ENCODE measurements at places on chromosomes 13 and 19. TPM values are rescaled to one million over a fixed set of nuclear protein-coding genes. Genes with fewer than 3 reads are reported as not detected.

GRCh38 chr19:17778968-17779929, 15.7 kb upstream of the B3GNT3 start:
- peaks cover 17% of the 10 kb centered on the region for H3K4me1 ChIP-seq
- H3K27ac ChIP-seq = peak overlapping the region; percentile 73
- H3K27me3 ChIP-seq = no peaks in the 10 kb centered on the region
- no peak overlapping the region for H3K4me3 ChIP-seq

- H3K27ac ChIP-seq = no peak overlapping the region
- no peaks in the 10 kb centered on the region for H3K4me1 ChIP-seq
- DNase-seq = no peak
Observed at GRCh38 chr19:648904-649801, 9.5 kb downstream of the FGF22 start.

GRCh38 chr19:34403784-34404108, 453 bp upstream of the PDCD2L start:
- peaks cover 36% of the 10 kb centered on the region for H3K36me3 ChIP-seq
- H3K27ac ChIP-seq = peak overlapping the region; percentile 94
- H3K4me3 ChIP-seq = peak overlapping the region; percentile 93

DNA sequence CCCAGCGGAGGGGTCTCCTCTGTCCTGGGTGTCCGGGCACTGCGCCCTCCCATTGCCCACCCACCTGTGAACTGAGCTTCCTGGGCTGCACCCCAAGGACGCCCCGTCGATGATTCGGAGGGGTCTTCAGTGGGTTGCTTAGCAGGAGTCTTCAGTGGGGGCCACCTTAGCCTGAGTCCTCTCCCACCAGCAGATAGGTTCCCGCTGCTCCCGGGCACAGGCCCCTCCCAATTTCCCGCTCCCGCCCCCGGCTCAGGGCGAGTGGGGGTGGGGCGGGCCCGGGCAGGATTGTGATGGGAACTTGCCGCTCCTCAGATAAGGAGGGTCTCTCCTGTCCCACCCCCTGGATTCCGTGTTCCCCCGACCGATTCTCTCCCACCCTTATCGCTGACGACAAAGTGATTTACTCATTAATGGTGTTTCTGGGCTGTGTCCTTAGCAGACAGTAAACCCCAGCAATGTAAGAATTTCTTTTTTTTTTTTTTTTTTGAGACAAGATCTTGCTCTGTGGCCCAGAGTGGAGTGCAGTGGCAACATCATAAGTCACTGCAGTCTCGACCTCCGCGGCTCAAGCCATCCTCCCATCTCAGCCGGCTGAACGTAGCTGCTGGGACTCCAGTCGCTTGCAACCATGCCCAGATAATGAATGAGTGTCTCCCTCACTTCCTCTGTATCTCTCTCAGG, 655 bp upstream of the S1PR5 start:
- peak overlapping the region; percentile 75 for H3K4me3 ChIP-seq
- DNase-seq = peak; percentile 66

DNA sequence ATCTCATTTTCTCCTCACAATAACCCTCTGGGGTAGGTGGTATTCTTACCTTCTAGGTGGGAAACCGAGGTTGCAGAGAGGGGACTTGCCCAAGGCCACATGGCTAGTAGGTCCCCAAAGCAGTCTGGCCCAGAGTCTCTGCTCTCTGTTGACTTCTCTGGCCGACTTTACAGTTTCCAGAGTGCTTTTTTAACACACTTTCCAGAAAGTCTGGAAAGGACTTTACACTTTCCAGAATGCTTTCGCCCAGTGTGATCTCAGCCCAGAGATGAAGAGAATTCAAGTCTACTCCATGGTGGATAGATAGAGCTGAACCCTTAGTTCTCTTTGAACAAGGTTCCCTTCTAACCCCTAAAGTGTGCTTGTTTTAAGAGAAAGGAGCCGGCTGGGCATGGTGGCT, 12.2 kb downstream of the ARHGAP35 start:
- H3K4me1 ChIP-seq = peaks cover 7% of the 10 kb centered on the region
- no peak overlapping the region for H3K4me3 ChIP-seq
- no peaks in the 10 kb centered on the region for H3K27me3 ChIP-seq
- DNase-seq = no peak
- peaks cover 4% of the 10 kb centered on the region for H3K36me3 ChIP-seq

- no peaks in the 10 kb centered on the region for H3K4me1 ChIP-seq
- H3K27ac ChIP-seq = no peak overlapping the region
- H3K27me3 ChIP-seq = no peaks in the 10 kb centered on the region
- no peak overlapping the region for H3K4me3 ChIP-seq
Observed at GRCh38 chr13:83450591-83450990, 431.7 kb downstream of the SLITRK1 start.

DNA sequence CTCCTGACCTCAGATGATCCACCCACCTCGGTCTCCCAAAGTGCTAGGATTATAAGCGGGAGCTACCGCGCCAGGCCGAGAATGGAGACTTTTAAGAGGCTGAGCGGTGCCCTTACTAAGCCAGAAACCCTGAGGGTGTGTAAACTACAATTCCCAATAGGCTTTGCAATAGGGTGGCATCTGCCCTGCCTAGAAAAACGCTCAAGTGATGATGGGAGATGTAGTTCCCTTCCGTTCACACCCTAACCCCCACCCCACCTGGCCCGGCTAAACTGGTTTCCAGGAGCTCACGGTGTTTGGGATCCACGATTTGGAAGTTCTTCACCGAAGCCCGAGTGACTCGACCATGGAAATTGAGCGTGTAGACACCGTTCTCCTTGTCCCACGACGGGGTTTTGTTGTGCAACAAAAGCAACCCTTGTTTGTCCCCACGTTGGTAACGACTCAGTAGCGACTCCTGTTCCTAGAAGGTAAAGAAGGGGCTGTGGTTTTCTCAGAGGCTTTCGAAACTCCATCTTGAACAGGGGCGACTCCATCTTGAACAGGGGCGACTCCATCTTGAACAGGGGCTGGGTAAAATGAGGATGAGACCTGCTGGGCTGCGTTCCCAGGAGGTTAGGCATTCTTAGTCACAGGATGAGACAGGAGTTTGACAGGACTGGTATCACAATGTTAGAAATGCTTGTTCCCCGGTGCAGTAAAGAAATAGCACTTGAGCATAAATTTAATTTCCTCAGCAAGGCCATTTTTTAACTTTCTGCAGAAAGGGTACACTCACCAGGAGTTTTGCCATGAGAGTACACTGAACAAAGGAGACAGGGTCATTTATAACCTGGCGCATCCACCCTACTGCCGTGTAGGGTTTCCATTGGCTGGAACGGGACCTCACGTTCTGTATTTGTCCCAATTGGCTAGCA, 9.8 kb downstream of the PPP1R15A start:
- peak; percentile 80 for DNase-seq
- no peak overlapping the region for H3K4me3 ChIP-seq
- peaks cover 8% of the 10 kb centered on the region for H3K4me1 ChIP-seq
- H3K27ac ChIP-seq = no peak overlapping the region
- no peaks in the 10 kb centered on the region for H3K27me3 ChIP-seq

DNA sequence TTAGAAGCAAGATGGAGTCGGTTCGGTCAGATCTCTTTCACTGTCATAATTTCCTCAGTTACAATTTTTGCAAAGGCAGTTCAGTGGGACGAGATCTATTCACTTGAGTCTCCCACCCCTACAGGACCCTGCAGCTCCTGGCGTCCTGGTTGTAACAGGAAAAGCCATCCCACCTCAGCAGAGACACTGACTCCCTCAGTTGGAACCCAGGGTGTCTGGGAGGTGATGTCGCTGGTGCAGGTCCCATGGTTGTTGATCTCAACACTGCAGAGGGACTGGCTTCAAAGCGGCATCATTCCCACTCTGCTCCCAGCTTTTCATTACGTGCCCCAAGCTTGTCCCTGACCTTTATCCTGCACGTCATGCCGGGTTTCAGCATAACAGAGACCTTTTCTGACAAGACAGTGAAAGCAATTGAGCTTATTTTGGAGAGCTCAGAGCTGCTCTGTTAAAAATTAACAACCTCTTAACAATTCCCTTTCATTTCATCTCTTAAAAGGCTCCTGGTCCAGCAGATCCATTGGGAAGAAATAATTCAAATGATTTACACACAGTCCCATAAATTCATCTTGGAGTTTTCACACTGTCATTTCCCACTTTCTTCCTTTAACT, 17.6 kb upstream of the COG3 start:
- H3K36me3 ChIP-seq = no peaks in the 10 kb centered on the region
- no peak for DNase-seq
- peaks cover 24% of the 10 kb centered on the region for H3K27me3 ChIP-seq
- H3K4me3 ChIP-seq = no peak overlapping the region
- H3K4me1 ChIP-seq = peaks cover under 1% of the 10 kb centered on the region

DNA sequence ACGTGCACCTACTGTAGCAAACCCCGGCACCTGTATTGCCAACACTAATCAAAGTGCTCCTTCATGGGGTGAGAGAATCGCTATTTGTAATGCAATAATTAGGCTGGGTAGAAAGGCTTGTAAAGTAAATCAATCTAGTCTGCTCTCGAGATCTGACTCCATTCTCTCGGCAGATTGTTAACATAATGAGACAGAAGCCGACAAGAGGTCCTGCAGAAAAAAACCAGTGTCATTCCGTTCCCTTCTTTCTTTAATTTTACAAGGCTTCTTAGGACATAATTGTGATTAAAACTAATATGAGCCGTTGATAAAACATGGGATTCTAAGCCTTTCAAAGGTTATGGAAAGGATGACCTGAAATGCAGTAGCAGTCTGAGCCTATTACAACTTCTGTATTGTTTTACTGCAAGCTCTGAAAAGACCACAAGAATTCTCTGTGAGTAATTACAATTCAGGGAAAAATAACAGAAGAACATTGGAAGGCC, 530.0 kb downstream of the PCDH9 start:
- H3K27me3 ChIP-seq = no peaks in the 10 kb centered on the region
- DNase-seq = no peak
- H3K36me3 ChIP-seq = no peaks in the 10 kb centered on the region
- no peak overlapping the region for H3K4me3 ChIP-seq
- no peak overlapping the region for H3K27ac ChIP-seq

DNA sequence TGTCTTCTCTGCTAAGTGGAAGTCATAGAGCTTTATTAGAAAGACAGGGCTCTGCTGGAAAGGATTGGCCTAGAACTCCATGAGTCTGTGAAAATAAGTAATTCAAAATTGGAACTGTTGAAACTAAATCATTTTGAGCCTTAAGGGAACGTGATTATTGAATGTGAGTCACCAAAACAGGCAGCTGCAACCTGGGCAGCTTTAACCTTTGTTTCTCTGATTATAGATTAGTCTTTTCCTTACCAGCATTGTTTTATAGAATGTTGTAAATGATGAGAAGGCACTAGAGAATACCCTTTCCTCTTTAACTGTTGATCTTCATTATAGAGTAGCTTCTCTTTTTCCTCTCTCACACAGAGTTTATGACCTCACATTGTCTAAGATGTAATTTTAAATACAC, 638.8 kb upstream of the SLITRK6 start:
- H3K36me3 ChIP-seq = no peaks in the 10 kb centered on the region
- no peak overlapping the region for H3K4me3 ChIP-seq
- no peaks in the 10 kb centered on the region for H3K4me1 ChIP-seq
- H3K27me3 ChIP-seq = no peaks in the 10 kb centered on the region
- H3K27ac ChIP-seq = no peak overlapping the region

DNA sequence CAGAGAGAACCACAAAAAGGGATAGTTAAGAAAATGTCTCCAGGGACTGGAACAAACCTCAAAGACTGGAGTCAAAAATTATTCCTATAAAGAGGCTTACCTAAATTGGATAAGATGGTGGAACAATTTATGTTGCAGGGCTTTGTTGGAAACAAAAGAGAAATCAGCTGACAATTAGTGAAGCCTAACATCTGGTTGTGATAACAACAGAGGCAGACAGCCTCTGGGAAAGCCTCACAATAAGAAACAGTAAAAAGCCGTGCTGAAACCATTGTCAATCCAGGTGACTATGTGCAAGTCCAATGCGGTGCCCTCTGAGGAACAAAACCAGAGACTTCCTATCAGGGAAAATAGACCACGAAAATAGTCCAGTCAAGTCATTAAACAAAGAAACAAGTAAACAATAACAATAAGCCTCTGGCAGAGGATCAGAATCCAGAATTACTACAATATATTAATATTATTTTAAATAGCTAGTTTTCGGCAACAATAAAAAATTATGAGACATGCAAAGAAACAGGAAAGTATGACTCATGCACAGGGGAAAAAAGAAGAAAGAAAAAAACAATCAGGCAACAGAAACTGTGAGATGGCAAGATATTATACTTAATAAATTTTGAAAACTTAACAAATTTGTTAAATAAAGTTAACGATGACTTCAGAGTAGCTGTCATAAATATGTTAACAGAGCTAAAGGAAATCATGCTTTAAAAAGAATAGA, 99.7 kb upstream of the RXFP2 start:
- no peak for DNase-seq
- no peaks in the 10 kb centered on the region for H3K36me3 ChIP-seq
- H3K4me1 ChIP-seq = no peaks in the 10 kb centered on the region
- no peak overlapping the region for H3K27ac ChIP-seq
- no peaks in the 10 kb centered on the region for H3K27me3 ChIP-seq

PROZ gene
- not detected for total RNA-seq

IGFL3 gene
- total RNA-seq = not detected

LYL1 gene
- 2.4 TPM for total RNA-seq

CCDC169 gene
- total RNA-seq = 0.50 TPM

HIPK4 gene
- not detected for total RNA-seq

FUT3 gene
- total RNA-seq = not detected

F10 gene
- not detected for total RNA-seq

ADM5 gene
- 8.6 TPM for total RNA-seq

Measured in activated CD4-positive, alpha-beta T cell treated with anti-CD3 and anti-CD28 coated beads, Interleukin-2, amount 10 ng/mL, durations not matched to agents 24 days and 14 days (primary cell).